ENCODE measurements at places on chromosomes 11 and 22. TPM values are rescaled to one million over a fixed set of nuclear protein-coding genes. Genes with fewer than 3 reads are reported as not detected.

DNA sequence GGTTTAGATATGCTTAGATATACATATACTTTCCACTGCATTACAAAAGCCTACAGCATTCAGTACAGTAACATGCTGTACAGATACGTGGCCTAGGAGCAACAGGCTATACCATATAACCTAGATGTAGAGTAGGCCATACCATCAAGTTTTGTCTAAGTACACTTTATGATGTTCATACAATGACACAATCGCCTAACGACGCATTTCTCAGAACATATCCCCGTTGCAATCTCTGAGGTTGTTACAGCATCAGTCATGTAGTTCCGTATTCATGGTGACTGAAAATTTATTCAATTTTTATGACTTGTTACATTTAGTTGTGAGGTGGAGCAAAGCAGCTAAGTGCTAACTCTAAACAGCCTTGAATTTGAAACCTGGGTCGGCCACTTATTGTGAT lies 6.7 kb downstream of the ZBTB44 start:
- DNase-seq = no peak

GRCh38 chr11:46338636-46338987 lies 8.7 kb upstream of the DGKZ start:
- no peak for DNase-seq

GRCh38 chr11:22923561-22923960 lies 63.3 kb upstream of the CCDC179 start:
- no peak for DNase-seq

The SPTY2D1 gene
- 9.6 TPM for total RNA-seq

The OR2AT4 gene
- not detected for total RNA-seq

The CCDC188 gene
- total RNA-seq = not detected

Data from sigmoid colon (tissue), 7 donors.